Pons (tissue), 1 donor: ENCODE measurements at places on chromosomes 6 and 20.

DNA sequence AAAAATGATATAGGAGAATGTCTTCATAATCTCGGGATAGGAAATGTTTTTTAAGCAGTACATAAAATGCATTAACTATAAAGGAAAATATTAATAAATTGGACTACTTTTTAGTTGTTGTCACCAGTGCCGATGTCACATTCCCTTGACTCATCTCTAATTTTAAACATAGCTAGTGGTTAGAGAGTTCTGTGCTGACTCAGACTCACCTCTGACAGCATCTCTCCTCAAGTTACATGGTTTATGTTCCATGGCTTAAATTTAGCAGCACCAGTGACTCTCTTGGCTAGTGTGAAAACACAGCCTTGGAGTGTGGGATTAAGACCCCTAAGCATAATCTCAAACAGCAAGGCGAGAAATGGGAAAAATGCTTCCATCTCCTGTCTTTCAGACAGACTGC is 311.8 kb upstream of the MMS22L start:
- no peak for DNase-seq

- DNase-seq = no peak
Measured at GRCh38 chr20:37393863-37394542, 48.1 kb downstream of the SRC start.

DNA sequence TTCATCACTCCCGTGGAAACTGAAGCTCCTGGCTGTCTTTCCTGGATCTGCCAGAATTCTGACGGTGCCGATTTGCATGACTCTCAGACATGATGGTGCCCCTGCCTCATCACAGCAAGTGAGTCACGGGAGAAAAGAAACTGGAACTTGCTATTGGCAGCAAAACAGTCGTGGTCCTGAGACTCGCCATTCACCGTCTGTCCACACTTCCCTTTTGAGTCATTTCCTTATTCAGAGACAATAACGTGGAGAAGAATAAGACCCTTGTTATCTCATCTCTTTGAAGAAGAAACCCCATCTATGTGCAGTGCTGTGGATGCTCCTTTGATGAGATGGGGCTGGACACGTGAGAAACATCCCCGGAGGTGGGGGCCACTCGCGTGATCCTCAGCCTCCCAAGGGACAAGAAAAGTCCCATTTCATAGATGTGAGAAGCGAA is 4.2 kb downstream of the GPR31 start:
- DNase-seq = peak; percentile 82

DNA sequence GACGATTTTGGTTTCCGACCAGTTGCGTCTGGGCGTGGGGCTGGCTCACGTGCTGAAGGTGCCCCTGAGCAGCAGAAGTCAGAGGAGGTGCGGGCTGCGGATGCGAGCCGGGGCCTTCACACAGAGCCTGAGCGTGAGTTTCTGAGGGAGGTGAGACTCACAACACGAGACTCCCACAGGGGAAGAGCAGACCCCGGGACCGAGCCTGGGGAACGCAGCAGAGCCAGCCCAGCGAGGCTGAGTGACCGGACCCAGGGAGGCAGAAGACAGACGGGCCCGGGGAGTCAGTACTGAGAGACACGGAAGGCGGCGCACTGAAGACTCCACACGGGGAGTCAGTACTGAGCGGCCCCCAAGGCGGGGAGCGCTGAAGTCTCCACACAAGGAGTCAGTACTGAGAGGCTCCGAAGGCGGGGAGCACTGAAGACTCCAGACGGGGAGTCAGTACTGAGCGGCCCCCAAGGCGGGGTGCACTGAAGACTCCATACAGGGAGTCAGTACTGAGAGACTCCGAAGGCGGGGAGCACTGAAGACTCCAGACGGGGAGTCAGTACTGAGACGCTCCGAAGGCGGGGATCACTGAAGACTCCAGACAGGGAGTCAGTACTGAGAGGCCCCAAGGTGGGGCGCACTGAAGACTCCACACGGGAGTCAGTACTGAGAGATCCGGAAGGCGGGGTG is 77.8 kb downstream of the DLL1 start:
- no peak for DNase-seq

DNA sequence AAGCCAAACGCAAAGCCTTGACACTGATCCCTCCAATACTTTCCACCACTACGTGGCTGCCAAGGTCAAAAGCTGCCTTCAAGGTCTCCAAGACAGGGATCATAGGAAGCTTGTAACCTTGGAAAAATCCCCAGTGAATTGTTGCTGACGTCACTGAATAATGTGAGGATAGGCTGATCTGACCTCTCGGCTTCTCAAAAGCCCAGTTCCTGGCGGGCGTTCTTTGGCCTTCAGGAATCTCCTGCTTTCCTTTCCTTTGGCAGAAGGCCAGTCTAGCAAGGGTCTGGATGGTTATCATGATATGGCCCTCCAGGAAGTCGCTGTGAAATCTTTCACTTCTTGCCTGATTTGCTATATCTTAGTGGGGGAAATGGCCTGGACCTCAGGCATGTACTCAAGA is 61.4 kb upstream of the TNFAIP3 start:
- DNase-seq = no peak

- DNase-seq = no peak
Measured at GRCh38 chr6:154251116-154251515, 105.5 kb downstream of the IPCEF1 start.

- peak; percentile 91 for DNase-seq
Measured at GRCh38 chr20:21125849-21126580, at the start of gene KIZ. TSS of gene KIZ (plus strand) at chr20:21126082. CDS start at chr20:21126116, 34 bp downstream.

GRCh38 chr6:135722679-135723078 is 128.8 kb upstream of the PDE7B start:
- no peak for DNase-seq

GRCh38 chr20:46599227-46599987 is 49.0 kb upstream of the OCSTAMP start:
- DNase-seq = no peak

GRCh38 chr20:62660240-62660615 is 17.9 kb downstream of the SLCO4A1 start:
- DNase-seq = no peak

- DNase-seq = no peak
Measured at GRCh38 chr6:141963543-141964295, 169.0 kb upstream of the GJE1 start.

GRCh38 chr6:134553936-134554335 is 236.0 kb upstream of the SGK1 start:
- DNase-seq = no peak

DNA sequence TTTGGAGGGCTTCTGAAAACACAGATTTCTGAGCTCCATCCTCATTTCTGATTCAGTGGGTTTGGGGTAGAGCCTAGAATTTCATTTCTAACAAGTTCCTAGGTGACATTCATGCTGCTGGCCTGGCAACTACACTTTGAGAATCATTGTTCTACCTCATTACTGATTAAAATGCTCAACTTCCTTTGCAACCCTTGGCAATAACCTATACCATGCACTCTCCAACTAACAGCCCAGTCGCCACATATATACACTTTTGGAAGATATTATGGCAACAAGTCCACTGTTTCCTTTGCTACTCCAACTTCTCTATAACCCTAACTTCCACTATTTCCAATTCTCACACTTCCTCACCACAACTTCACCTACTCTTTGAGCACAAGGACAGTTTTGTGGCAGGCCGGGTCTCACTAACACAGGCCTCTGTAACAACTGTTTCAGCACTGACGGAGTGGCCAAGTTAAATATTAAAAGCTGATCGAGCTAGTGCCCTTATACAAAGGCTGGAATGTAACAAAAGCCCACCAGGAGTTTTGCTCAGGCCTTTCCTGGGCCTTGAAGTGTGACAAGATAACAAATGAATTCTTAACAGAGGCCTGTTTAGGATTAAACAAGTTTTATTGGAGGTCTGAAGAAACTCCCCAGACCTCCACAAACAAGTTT is 32.1 kb upstream of the RAB23 start:
- DNase-seq = no peak

DNA sequence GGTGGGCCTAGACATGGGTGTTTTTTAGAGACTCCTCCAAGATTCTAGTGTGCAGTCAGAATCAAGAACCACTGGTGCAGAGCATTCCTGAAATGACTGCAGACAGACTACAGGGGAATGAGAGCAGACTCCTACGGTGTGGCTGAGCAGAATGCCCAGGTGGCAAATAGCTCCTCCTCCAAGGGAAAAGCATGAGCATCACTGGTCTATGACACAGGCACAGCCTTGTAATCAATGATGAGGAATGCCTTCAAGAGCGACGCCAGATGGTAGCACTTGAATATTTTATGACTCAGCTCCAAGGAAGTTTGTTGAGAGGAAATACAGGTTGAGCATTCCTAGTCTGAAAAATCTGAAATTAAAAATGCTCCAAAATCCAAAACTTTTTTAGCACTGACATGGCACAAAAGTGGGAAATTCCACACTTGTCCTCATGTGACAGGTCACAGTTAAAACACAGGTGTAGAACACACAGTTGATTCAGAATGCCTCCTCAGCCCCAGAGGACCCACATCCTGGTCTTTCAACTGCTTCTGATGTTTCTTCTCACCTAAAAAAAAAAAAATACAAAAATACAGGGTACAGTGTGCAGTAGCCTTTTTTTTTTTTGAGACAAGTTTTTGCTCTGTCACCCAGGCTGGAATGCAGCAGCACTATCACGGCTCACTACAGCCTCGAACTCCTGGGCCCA is 10.6 kb upstream of the FAM8A1 start:
- DNase-seq = peak; percentile 41

DNA sequence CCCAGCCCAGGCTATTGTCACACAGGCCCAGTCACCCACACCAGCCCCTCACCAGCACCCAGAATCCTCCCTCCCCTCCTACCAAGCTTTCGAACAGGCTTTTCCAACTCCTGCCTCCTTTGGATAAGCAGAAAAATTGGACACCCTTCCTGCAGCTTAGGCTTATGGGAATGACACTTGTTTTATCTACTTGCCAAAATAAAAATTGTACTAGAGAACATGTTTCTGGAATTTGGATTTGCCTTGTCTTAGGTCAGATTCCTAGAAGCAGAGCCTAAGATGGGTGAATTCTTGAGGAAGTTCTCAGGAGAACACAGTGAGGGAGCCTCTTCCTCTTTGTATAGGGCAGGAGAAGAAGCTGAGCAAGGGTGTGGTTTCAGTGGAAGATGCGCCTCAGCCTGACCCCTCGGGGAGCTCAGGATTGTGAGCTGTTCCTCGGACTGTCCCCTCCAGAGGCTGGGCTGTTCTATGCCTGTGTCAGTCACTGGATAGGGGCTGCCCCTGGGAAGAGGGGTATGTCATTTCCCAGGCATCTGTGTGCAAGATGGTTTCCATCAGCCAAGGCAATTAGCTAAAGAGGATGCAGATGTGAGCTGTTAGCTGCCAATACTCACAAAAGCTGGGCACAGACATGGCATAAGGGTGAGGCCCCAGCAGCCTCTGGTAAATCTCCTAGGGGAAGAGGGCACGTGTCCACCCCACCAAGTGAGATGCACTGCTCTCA is 33.9 kb downstream of the ITPR3 start:
- DNase-seq = no peak
